ENCODE measurements at places on chromosomes 1 and 21.
A peak's percentile ranks its signal among the peaks of the same experiment; 100 is the strongest.

DNA sequence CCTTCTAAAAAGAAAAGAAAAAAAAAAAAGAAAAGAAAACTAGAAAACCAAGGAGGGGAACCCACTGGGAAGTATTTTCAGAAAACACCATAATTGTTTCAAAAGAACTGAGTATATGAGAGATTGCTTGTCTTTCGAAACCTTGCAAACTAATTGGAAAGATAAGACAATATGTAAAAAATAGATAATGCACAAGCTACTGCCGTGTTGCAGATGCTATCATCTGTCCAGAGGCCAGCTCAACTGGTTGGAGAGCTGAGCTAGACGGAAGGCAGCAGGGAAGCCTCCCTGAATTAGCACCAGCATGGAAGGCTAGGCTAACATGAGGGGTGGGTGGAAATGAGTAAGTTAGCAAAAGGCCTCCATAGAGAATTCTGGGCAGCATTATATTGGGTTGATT, 16.2 kb upstream of the CACHD1 start:
- no peak for DNase-seq

DNA sequence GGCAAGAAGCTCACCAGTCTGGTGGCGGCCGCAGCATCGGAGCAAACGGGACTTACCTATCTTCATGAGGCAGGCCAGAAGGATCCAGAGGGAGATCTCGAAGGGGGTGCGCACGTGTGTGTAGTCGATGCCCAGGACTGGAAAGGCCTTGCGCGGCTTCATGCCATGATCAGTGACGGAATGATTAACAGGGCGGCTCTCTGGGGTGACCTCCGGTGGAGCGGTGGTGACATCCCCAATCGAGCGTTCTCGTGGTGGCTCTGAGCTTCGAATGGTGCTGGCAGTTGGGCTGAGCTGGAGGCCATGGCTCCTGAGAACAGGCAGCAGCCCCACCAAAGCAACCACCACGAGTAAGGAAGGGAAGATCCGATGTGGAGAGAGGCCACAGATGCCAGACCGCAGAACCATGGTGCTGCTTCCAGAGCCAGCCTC, 982 bp downstream of the SLC9A1 start:
- no peak for DNase-seq

DNA sequence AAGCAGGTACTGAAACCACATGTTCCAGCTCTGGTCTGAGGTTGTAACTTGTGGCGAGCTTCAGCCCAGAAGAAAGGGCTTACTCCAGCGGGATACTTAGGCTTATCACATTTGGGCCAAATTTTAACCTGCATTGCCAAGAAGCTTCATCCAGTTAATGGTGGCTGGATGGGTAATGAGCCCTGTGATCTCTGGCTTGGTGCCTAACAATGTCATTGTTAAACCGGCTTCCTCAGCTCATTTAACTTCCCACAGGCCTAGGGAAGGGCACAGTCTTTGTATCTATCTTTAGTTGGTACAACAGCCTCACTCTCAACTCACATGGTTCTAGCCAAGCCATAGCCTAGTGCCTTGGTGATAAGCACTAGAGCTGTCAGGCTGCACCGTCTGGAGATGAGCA, 43.6 kb upstream of the CCDC190 start:
- DNase-seq: no peak

DNA sequence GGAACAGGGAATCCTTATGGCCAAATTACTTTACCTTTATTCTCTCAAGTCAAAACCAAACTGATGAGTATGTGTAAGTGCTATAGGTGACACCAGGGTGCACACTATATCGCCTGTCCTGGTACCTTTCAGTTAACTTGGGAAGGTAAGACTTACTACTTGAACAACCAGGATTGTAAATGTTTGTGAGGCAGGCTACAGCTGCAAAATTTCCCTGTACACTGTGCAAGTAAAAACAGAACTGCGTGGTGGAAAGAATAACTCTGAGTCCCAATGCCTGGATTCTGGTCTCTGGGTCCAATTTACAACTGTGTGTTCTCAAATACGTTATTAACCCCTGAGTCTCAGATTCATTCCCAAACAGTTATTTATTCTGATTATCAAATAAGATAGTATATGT, 73.5 kb downstream of the TENT5C start:
- no peak for DNase-seq

DNA sequence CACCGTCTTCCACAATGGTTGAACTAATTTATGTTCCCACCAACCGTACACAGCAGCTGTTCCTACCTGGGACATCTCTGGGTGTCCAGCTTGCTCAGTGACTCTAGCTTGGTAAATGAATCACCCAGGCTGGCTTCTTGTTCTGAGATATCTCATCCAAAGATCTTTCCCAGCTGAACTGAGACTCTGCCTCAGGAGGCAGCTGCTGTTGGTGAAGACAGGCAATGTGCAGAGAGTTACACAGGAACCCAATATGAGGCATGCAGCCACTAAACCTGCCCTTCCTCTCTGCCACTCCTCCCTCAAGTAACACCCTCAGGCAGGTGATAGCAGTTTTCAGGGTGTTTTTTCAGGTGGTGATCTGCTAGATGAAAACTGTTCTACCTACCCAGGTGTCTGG, 14.0 kb upstream of the FOXO6 start:
- DNase-seq: no peak

DNA sequence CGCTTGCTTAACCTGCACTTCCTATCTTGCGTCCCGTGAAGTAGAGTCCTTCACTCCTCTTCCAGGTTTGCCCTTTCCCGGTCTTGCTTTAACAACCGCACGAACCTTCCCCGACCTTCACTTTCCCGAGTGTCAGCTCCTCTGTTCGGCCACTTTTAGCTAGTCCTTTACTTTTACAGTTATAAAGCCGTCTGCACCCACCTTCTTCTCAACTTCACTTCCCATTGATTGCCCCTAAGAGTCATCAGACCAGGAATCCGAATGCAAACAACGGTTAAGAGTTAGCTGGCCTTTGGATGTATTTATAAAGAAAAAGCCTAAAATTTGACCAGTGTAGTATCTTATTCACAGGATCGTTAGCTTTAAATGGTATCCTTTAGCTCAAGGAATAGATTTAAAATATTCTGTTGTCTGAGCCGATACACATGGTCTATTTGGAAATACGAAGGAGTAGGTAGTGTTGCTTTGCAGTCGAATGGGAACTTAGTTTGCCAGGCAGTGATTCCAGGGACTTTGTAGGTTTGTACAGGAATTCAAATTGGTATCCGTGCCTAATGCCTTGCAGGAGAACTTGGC, 1.4 kb downstream of the PPP2R5A start:
- DNase-seq: no peak

DNA sequence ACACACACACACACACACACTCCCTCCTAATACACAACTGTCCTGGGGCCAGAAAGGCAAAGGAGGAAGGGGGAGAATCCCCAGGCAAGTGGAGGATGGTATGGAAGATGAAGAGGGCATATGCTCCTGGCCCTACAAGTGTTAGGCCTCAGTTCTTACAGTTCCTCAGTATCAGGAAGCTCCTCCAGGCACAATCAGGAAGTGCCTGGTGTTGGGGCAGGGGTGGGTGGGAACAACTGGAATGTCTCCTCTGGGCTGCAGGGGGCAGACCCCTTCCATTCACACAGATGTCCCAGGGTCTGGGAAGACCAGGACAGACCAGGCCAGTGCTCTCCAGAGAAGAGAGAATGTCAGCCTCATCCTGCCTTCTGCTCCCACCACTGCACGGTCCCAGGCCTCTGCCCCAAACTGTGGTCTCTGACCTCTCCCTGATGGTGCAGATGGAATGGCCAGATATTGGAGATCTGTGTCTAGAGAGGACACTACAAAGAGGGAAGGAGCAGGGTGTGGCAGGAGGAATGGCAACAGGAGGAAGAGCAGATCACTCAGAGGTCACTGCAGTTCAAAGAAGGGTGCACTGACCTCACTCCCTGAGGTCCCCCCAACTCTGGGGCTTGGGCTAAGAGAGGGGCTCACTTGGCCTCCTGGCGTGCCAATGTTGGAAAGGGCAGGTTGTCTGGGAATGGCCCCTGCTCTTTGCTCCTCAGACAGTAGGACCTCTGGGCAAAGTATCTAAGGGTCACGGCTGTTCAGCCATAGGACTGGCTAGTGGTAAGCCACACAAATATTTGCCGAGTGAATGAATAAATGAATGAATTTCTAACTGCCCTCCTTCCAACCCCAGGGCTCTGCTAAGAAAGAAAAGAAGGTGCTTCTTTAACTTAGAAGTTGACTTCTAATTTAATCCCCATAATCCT, 2.5 kb upstream of the DENND2D start:
- no peak for DNase-seq

GRCh38 chr1:198024336-198024735, 107.2 kb downstream of the LHX9 start:
- no peak for DNase-seq

- DNase-seq: peak; percentile 69
Observed at GRCh38 chr1:153775458-153776327, 486 bp downstream of the SLC27A3 start.

GRCh38 chr1:61781151-61781550, 38.9 kb downstream of the PATJ start:
- DNase-seq: no peak

- no peak for DNase-seq
Observed at GRCh38 chr1:213330281-213330680, 279.2 kb downstream of the RPS6KC1 start.

- DNase-seq: no peak
Observed at GRCh38 chr1:180926164-180926981, 13.7 kb downstream of the KIAA1614 start.

DNA sequence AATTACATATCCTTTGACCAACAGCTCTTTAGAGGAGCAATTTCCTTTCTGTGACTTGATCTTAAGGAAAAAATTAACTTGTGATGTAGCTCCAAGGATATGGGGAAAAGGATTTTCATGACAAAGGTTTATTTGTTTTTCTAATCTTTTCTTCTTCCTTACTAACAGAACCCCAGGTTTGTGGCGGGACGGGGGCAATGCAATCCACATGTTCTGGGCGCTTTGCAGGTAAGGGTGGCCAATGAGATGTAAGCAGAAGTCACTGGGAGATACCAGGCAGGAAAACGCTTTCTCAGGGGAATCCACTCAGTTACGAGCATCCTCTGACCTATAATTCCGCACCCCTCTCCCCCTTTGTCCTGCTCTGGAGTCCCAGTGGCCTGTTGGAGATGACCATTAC, 122.0 kb downstream of the MRPS6 start:
- DNase-seq: no peak

DNA sequence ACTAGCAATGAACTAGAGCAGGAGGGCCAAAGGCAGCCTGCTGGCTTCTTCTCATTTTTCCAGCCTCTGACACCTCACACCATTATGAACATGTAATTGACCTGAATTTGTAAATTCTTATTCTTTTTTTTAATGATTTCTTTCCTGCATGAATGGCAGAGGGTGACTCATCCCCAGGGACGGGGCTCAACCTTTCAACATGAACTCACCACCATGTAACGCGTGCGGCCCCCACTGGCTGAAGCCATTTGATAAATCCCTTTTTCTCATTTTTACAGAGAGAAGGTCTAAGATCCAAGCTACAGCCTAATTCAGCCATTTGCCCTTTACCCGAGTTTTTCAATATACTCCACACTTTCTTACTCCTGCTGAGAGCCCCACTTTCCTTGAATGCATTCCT, 9.3 kb upstream of the ETS2 start:
- no peak for DNase-seq

DNA sequence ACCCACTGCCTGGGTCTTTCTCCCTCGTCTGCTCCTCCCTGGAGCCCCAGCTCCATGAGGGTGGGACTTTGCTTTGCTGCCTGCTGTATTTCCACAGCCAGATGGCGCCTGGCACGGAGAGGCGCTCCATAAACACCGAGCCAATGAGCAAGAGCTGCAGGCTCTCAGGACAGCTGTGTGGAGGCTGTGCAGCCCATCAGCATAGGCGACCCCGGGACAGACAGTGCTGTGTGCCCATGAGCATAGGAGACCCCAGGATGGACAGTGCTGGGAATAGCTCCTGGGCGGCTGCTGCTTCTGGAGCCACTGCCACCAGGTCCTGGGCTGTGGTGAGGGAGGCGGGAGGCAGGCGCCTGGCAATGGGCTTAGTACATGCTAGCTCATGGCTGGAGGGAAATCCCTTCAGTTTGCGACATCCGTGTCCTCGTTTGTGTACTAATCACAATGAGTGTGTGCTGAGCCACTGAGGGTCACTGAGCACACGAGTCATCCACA, 29.2 kb downstream of the CEP104 start:
- DNase-seq: no peak

- no peak for DNase-seq
Observed at GRCh38 chr1:55140137-55140536, 75.0 kb downstream of the USP24 start.

GRCh38 chr1:34319218-34319617, 142.5 kb downstream of the C1orf94 start:
- no peak for DNase-seq

DNA sequence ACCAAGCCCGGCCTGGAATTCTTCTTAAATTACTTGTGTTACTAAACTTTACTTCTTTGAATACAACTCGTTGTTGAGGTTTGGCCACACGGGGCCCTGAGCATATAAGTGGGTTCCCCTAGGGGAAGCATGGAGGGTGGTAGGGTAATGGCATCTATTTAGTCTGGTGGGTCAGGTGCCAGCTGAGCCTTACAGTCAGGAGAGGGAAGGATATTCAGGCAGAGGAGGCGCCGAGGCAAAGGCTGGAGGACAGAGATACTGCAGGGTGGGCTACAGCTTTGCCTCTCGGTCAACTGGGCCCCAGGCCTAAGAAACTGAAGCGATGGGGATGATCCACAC, 424 bp upstream of the NECAP2 start:
- no peak for DNase-seq

- DNase-seq: peak; percentile 32
Observed at GRCh38 chr1:152479792-152480595, 30.6 kb upstream of the LCE5A start.

DNA sequence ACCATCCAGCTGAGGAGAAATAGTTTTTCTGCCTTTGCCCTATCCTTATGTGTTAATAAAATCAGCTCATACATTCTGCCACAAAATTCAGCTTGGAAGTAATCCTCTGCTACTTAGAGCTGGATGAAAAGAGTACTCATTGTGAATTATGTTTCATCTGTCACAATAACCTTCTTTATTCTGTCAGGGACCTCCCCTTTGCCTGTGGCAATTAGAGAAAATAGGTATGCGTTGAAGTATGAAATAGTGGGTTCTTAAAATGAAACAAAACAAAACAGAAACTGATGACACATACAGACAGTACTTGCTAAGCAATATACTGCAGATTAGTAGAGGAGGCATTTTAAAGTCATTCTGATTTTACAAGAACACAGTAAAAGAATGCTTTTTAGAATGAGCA, 578.5 kb downstream of the USP25 start:
- no peak for DNase-seq

- DNase-seq: no peak
Observed at GRCh38 chr1:78722521-78722920, 72.9 kb downstream of the IFI44 start.

DNA sequence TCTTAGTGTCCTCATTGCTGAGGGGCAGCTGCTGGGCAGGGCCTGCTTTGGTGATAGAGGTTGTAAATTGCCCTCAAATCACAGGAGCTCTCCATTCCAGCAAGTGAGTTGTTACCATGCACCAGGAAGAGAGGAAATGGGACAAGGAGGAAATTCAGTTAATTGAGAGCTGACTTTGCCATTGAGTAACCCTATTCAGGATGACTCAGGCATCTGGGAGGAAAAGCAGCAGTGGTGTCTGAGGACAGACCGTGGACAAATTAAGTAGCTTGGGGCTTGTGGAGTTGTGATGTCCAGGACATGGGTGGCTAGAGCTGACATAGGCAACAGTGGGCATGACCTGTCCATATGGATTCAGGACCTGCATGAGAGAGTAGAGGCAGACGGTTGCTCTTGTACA, 5.9 kb downstream of the ARHGEF10L start:
- no peak for DNase-seq

Measured in GM19239 (cell line).